EL (cell line): ENCODE measurements at places on chromosomes 16 and 17.
A peak's percentile ranks its signal among the peaks of the same experiment; 100 is the strongest.

DNA sequence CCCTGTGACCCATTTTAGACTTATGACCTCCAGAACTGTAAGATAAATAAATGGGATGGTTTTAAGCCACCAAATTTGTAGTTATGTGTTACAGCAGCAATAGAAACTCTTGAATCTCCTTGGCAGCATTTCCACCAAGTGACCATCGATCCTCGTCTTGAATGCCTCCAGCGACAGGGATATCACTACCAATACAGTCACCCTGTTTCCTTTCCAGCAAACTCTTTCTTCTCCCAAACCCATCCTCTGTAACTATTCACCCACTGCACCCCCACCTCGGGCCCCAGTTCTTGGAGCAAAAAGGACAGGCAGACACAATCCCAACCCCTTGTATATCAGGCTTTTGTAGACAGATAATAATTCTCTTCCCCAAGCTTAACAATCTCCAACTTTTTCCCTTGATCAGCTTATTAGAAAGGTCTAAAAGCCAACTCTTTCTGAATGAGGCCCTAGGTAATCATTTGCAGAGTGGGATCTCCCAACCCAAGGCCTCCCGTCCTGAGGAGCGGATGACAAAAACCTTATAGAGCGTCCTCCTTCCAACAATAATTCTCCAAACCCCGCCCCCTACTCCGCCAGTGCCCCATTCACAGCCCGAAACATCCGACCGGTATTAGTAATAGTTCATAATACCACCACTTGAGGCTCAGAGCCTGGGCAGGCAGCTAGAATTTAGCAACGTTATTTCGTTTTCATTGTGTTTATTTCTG lies 14.7 kb upstream of the PLLP start:
- DNase-seq = peak; percentile 85

DNA sequence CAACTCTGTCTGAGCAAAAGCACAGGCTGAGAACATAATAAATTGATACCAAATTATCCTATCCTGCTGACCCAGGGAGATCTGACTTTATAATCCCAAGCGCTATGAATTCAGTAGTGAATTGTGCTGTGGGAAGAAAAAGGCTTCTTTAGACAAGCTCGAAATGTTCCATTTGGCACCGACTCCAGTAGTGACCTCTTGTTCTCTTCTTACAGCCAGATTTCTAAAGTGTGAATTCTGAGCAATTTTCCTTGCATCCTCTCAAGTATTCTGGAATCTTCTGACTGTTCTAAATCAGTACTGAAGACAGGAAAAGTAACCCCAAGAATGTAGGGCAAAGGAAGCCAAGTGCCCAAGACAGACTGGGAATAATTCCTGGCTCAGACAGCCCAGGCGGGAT lies 58.2 kb downstream of the CDYL2 start:
- no peak for DNase-seq

GRCh38 chr16:87369796-87370719 lies 13.5 kb downstream of the FBXO31 start:
- no peak for DNase-seq

DNA sequence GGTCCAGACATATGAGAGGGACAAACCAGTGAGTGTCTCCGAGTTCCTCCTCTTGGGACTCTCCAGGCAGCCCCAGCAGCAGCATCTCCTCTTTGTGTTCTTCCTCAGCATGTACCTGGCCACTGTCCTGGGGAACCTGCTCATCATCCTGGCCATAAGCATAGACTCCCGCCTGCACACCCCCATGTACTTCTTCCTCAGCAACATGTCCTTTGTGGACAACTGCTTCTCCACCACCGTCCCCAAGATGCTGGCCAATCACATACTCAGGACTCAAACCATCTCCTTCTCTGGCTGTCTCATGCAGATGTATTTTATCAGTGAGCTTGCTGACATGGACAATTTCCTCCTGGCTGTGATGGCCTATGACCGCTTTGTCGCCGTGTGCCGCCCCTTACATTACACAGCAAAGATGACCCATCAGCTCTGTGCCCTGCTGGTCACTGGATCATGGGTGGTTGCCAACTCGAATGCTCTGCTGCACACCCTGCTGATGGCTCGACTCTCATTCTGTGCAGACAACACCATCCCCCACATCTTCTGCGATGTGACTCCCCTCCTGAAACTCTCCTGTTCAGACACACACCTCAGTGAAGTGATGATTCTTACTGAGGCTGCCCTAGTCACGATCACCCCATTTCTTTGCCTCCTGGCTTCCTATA lies 19.2 kb downstream of the ZNF200 start:
- DNase-seq = no peak

DNA sequence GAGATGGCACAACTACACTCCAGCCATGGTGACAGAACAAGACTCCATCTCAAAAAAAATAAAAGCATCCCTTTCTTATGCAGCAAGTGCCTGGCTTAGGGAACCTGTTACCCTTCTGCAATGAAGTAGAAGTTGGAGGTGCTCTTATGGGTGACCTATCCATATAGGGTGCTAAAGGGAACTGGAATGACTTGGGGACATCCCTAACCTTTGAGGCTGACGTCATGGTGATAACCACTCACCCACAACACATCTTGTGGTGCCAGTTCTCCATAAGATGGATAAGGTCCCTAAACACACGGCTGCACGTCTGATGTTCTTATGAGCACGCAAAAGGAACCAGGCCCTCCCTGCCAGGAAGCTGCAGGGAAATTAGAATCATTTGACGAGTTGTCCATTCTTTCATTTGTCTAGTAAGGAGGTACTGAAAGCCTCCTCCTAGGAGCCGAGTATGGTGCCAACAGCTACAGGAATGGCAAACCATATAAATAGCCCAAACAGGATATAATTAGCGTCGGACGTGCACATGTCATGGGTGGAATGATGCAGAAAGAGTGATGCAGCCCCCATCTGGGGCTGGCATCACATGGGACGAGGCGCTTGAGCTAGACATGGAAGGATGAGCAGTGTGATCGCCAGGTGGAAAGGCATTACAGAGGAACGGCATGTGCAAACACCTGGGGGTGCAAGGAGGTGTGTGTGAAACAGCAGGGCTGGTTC lies 52.5 kb downstream of the ARHGAP27 start:
- DNase-seq = no peak

DNA sequence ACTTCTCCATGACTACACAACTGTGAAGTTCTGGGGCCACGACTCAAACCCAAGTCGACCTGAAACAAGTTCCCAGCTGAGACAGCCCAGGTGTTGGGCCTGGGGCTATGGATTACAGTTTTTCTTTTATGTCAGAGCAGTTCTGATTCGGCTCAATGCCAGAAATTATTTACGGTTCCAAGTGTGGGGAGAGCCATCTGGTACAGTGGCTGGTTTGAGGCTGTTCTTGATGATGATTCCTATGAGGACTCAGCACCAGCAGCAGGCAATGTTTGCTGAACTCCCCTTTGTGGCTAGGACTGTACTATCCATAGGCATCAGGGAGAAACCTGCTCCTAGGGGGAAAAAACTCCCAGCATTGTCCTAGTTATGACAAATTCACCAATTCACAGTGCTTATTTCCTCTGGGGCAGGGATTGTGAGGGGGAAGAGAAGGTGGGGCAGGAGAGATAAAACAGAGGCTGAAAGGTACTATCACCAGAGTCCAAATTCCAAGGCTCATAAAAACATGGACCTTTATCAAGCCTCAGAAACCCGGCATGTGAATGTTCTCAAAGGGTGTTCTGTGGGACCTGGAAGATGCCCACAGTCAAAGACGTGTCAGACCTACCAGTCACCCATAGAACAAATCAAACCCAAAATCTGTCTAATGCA lies 18.2 kb upstream of the CMTM4 start:
- peak; percentile 33 for DNase-seq

GRCh38 chr17:52159246-52160135 lies 977 bp upstream of the CA10 start:
- DNase-seq = no peak

DNA sequence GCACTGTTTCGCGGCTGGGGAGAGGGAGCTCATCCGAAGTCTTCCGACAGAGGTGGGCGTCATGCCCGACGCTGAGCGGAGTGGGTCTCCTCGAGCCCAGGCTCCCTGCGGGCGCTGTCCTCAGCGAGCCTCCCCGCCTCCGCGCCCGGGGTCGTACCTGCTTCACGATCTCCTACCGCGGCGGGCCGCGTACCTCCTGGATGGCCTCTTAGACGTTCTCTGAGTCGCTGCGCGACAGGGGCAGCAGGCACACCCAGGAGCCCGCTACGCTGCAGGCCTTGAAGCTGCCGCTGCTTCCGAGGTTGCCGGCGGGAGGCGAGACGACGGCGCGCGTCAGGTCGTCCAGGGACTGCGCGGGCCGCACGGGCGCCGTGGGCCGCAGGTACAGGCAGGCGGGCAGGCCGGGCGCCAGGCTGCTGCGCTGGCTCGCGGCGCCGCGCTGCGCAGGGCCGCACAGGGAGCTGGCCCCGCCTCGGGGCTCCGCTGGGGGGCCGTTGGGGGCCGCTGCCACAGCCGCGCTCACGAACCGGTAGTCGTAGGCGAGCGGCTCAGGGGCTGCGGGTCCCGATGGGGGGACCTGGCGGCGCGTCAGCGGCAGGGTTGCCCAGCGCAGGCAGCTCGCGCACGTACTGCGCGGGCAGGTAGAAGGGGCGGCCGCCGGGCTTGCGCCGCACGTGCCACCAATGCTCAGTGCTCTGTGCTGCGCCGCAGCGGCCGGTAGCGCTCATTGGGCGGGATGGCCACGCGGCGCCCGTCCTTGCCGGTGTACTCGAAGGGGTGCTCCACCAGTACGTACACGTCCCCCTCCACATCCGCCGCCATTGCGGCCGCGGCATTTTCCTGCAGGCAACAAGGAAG lies 116.4 kb upstream of the SMURF2 start:
- no peak for DNase-seq

- DNase-seq = peak; percentile 32
Observed at GRCh38 chr16:5056352-5056751, 9.4 kb downstream of the C16orf89 start.

GRCh38 chr17:75754378-75755204 lies 10.4 kb downstream of the GALK1 start:
- DNase-seq = no peak
